ENCODE measurements at places on chromosomes 11 and 22.
A peak's percentile ranks its signal among the peaks of the same experiment; 100 is the strongest.

DNA sequence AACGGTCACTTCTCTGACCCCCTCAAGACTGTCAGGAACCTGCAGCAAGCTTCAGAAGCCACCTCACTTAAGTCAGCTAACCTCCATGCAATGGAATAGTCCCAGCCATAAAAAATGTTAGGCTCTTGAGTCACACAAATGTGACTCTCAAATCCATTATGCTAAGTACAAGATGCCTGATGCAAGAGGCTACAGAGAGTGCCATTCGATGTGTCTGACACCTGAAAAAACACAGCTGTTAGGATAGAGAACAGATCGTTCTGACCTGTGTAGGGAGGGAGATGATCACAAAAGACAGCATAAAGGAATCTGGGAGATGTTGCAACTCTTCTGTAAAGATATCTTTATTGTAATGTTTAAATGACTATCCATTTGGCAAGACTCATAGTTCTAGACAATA lies 712.4 kb downstream of the TBC1D22A start:
- no peak for DNase-seq

- no peak for DNase-seq
Observed at GRCh38 chr11:46984987-46985386, 48.4 kb downstream of the CSTPP1 start.

- peak; percentile 79 for DNase-seq
Observed at GRCh38 chr22:30485362-30485988, 13.7 kb upstream of the SEC14L3 start.

- no peak for DNase-seq
Observed at GRCh38 chr11:43992183-43992582, 49.7 kb downstream of the C11orf96 start.

GRCh38 chr22:44735518-44736428 lies 16.6 kb upstream of the ARHGAP8 start:
- DNase-seq, result peak; percentile 79

DNA sequence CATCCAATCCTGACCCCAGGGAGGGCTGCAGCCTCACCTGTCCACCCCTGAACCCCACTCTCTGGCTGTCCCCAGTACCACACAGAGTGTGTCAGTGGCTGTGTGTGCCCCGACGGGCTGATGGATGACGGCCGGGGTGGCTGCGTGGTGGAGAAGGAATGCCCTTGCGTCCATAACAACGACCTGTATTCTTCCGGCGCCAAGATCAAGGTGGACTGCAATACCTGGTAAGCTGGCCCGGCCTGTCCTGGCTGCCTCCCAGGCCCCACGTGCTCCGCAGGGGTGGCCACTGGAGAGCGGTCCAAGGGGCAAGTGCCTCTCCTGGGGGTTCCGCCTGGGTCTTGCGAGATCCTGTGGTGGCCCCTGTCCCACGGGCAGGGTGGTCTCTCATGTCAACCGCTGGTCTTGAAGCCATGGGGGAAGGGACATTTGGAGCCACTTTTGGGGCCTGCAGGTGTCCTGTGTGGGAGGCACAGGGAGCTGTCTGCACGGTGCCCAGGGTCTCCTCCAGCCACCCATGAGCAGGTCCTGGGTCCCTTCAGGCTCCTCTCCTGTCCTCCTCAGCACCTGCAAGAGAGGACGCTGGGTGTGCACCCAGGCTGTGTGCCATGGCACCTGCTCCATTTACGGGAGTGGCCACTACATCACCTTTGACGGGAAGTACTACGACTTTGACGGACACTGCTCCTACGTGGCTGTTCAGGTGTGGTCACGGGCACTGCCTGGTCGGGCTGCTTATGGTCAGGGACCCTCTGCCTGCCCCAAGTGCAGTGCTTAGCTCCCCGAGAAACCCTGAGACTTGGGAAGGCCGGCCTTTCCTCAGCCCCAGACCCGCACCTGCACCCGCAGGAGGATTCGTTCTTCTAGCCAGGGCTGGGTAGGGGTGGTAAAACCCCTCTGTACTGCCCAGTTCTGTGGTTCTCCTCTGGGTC lies 11.8 kb downstream of the MUC2 start:
- DNase-seq, result no peak

DNA sequence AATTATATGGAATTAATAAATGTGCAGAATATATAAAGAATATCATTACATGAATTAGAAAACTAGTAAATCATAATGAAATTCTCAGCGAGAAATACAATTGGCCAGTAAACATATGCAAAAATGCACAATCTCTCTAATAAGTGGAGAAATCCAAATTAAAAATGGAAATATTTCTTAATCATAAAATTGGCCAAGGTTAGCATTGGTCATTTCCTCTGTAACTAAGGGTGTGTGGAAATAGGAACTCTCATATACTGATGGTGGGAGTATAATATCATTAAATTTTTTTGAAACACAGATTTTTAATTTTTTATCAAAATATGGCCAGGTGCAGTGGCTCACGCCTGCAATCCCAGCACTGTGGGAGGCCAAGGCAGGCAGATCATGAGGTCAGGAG lies 7.6 kb upstream of the ZNF74 start:
- no peak for DNase-seq

GRCh38 chr11:88535916-88536547 lies 198.5 kb upstream of the CTSC start:
- DNase-seq, result no peak

- no peak for DNase-seq
Observed at GRCh38 chr11:125279676-125280418, 115.3 kb downstream of the PKNOX2 start.

DNA sequence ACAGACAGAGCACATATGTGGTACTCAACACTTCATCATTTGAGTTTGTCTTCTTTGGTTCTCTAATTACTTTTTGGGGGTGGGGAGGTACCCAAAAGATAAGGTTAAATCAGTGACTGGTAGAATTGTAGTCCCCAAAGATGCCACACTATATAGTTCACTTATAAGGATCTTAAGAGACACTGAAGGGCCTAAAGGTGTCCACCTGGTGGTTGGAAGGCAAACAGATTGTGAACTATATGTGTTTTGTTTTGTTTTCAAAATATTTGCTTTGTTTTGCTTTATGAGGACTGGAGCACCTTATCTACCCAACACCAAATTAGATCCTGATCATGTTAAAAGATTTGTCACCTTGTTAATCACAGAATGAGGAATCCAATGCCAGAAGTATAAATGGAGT lies 136.1 kb downstream of the DCDC1 start:
- DNase-seq, result no peak

GRCh38 chr11:118998388-118998717 lies 415 bp downstream of the CENATAC start:
- no peak for DNase-seq

DNA sequence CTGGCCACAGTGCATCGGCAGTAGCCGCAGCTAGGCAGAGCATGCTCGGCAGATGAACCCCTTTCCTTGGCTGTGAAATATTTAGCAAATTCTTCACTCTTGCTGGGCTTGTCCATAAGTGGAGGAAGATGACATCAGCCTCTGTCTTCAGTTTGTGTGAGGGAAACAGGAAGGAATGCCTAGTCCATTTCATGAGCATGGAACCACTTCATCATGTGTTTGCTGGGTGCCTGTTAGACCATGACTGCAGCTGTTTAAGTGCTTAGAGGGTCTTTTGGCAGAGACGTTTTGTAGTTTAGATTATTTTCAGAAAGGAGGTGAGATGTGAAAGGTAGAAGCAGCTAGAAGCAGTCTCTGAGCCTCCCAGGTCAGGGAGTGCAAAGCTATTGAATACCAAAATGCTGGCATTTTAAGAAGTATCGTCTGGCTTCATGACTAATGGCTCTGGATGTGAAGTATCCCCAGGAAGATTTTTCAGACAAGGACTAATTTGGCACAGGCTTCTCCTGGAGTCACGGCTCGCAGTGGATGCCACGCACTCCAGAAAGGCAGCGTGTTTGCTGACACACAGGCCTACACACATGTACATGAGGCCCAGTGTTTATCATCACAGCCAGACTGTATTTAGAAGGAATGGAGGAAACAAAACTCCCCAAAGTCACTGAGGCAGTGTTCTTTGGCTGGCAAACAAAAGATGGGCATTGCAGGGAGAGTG lies 43.1 kb upstream of the GRAMD1B start:
- no peak for DNase-seq

DNA sequence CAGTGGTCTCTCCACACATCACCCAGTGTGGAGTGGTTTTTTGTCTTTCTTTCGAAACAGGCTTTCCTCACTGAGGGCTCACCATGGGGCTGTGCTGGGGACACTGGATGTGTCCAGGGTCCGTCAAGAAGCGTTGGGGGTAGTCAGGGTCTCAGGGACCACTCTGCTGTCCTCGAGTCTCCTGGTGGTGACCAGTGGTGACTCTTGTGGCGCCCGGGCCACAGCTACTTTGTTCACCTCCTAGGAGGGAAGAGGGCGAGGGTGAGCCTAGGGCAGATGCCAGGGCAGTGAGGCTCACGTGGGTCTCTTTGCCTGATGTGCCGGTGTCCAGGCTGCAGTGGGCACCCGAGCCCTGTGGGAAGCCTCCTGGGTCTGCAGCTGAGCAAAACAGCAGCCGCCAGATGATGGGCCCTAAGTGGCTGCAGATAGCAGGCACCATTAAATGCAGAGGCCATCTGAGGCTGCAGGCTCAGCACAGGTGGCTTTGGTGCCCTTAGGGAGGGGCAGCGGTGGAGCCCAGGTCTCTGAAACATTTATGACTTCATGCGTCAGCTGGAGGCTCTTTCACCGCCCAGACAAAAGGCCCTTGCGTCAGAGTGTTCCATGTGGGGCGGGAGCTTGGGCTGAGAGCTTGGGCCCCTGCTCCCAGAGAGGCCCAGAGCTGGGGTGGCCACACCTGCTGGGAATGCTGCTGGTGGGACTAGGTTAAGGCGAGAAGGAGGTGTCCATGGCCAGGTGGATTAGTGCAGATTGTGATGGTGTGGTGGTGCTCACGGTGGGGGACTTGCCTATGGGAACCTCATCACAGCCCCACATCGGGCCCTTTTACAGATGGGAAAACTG lies 29.5 kb downstream of the KCNQ1 start:
- DNase-seq, result no peak

- DNase-seq, result no peak
Observed at GRCh38 chr11:125228445-125228844, 63.9 kb downstream of the PKNOX2 start.

DNA sequence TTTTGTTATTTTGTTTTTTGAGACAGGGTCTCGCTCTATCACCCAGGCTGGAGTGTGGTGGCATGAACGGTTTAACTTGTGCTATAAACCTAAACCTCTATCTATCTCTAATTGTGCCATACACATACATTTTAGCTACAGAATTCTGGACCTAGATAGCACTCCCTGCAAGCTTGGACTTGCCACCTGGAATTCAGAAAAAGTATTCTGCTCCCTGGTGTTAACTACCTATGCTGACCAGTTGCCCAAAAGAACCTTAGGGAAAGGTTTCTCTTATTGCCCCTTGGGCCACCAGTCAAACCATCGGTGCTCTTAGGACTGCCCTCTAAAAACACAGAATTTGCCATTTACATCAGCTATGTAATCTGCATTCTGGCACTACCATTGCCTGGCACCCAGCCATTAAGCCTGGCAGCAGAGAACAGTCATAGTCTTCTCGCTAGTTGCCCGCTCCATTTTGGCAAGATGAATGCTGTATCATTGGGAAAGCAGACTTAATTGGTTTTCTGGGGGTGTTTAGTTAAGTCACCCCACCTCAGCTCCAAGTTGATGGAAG lies 55.3 kb downstream of the ETS1 start:
- DNase-seq, result no peak

- DNase-seq, result no peak
Observed at GRCh38 chr11:113618360-113618759, 87.7 kb downstream of the TMPRSS5 start.

DNA sequence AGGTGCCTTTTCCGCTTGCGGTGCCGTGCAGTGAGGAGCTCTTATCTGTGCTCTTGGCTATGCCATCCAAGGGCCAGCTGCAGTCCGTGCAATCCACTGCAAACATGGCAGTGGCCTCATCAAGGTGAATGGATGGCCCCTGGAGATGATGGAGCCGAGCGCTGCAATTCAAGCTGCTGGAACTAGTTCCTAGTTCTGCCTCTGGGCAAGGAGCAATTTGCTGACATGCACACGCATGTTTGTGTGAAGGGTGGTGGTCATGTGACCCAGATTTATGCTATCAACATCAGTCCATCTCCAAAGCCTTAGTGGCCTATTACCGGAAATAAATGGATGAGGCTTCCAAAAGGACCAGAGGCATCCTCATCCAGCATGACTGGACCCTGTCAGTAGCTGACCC lies 3.1 kb upstream of the EHD1 start:
- no peak for DNase-seq

DNA sequence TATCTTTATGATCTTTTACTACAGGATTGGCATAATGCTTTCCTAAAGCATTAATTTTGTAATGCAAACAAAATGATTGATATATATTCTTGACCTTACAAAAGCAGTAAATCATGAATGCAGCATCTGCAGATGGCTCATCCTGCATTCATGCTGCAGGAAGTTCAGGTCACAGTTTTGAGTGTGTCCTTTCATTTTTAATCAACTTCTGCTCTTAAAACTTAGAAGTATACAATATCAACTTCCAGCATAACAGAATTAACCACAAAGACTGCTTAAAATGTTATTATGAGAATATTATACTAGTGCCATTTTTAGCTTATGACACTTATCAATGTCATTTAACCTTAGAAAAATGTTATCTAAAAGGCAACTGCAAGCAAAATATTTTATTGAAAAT lies 54.0 kb downstream of the SLC36A4 start:
- no peak for DNase-seq

DNA sequence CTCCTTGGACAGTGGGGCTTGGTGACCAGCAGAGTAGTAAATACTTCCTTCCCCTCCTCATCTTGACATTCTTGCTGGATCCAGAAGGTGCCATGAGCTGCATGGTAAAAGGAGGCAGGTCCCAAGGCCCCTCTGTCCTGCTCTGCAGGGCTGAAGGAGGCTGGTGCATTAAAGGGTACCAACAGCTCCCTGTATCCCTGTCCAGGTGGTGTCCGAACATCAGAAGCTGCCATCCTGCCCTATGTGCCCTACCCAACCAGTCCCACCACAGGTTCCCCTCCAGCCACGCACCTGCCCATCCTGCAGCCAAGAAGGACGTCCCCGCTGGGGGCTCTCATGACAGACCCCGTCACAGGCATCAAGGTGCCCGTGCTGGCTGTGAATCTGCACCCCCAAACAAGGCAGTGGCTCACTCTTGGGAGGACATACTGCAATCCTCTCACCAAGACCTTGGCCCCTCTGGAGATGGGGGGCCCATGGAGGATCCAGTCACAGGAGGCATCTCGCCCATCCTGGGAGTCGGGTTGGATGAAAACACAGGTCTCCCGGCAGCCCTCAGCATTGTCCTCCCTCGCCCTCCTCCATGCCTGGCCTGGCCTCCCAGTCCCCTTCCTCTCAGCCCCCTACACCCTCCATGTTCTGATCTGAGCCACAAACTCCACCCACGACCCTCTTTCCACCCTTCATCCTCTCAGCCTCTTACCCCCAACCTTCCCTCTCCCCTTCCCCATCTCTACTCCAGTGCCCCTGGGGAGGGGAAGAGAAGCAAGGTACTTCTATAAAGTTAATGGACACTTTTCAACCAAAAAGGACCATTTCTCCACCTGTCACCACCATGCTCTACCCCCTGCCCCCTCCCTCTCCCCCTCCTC lies 55.1 kb downstream of the BTG4 start:
- DNase-seq, result no peak

DNA sequence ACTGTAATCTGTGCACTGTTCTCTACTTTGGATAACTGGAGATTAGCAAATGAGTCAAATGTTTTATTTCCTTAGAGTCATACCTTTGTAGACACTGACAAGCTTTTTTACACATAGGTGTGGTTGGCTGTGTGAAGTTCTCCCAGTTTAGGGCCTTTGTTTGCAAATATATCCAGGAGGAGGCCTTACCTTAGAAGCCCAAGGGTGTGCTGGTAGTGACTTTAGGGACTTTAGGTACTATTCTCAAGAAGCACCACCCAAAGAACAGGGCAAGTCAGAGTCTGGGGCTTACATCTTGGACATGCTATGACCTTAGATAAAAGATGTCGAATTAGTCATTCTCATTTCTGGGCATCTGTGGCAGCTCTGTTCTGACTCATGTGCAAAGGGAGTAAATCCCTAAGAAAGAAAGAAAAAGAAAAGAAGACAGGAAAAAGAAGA lies 4.8 kb upstream of the FAR1 start:
- DNase-seq, result no peak
